Activated naive CD8-positive, alpha-beta T cell treated with anti-CD3 and anti-CD28 coated beads, Interleukin-2, amount 10 ng/mL, durations not matched to agents 7 days and 5 days (primary cell): ENCODE measurements at places on chromosomes 16 and 17. TPM values are rescaled to one million over a fixed set of nuclear protein-coding genes. Genes with fewer than 3 reads are reported as not detected.
A peak's percentile ranks its signal among the peaks of the same experiment; 100 is the strongest.

Gene SLC5A11
- 0.75 TPM for total RNA-seq

GRCh38 chr17:31492880-31493655 lies 101.6 kb downstream of the RAB11FIP4 start:
- DNase-seq, result no peak

Gene KRTAP3-2
- total RNA-seq, result not detected

Gene CLEC10A
- total RNA-seq, result 0.64 TPM

Gene SPIRE2
- total RNA-seq, result 1.8 TPM

Gene CIBAR2
- not detected for total RNA-seq

DNA sequence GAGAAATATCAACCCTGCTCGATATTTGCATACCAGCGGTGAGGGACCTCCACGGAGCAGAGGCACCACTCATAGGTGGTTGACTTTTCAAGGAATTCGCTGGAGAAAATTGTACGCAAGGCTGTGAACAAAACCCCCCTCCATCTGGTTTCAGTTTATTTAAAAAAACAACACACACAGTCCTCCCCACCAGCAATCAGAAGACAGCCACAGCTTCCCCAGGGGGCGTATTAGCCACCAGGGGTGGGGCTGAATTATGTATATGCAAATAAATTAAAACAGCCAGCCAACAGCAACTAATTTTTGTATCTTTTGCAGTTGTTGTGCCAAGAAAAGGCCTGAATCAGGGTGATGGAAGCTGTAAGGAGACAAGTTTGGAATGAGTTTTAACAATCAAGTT lies 5.9 kb upstream of the HSD11B2 start:
- DNase-seq, result no peak

GRCh38 chr17:58215685-58216084 lies 3.4 kb downstream of the MKS1 start:
- DNase-seq, result no peak

GRCh38 chr17:12574525-12574924 lies 91.2 kb upstream of the MYOCD start:
- no peak for DNase-seq

GRCh38 chr17:71639865-71640264 lies 481.0 kb upstream of the SOX9 start:
- DNase-seq, result no peak

DNA sequence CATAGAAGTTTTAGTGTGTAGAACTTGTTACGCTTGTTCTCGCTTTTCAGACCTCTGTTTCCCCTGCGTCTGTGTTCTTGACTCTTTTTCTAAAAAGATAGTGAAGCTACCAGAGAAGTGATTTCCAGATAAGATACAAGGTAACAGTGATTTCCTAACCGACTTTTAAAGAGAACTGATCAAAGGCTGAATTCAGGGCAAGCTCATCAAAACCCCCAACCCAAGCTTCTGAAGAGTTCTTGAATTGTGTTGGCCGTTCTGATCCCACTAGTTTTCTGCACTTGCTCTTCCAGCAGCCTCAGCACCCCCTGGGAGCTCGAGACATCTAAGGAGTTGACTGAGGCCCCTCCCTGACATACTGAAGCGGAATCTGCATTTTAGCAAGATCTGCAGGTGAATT lies 12.7 kb upstream of the NSMCE1 start:
- no peak for DNase-seq

GRCh38 chr17:28460901-28461300 lies 12.5 kb upstream of the SLC13A2 start:
- DNase-seq, result no peak

DNA sequence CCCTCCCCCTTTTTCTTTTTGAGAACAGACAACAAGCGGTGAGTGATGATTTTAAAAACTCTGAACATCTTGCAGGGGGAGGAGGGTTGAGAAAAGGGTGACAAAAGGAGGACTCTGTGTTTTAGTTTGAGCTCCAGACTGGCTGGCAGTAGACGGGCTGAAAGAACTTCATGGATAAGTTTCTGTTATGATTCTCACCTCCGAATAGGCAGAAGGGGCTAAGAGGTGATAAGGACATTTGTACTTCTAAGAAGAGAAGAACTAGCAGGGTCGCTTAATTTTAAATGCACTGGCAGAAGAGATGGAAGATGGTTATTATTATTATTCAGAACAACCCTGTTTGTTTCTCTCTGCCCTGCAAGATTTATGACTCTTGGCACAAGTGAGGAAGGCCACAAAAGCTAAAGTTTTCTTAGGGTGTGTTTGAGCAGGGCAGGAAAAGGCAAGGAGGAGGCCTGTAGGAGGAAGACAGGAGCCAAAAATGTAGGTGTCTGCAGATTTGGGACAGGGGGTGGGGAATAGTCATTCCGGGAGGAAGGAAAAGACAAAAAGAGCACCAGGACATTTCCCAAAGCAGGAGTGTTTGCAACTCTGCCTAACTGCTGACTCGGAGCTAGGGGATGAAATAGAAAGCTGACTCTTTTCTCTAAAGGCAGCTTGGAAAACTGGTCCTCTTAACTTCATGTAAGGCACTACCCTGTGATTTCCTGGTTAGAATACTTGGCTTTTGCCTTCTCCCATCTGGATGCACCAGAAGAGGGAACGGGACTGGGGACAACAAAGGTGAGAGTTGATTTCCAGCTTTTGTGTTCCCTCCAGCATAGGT lies 11.9 kb upstream of the HOXB2 start:
- DNase-seq, result no peak

GRCh38 chr16:77594799-77595596 lies 127.3 kb upstream of the NUDT7 start:
- DNase-seq, result no peak

Gene SLC5A2
- total RNA-seq, result 1.0 TPM

- no peak for DNase-seq
Measured at GRCh38 chr17:50440172-50440837, 14.3 kb downstream of the ACSF2 start.

- DNase-seq, result no peak
Measured at GRCh38 chr16:58269526-58269925, 25.3 kb downstream of the PRSS54 start.

Gene TRPV2
- 97.0 TPM for total RNA-seq

DNA sequence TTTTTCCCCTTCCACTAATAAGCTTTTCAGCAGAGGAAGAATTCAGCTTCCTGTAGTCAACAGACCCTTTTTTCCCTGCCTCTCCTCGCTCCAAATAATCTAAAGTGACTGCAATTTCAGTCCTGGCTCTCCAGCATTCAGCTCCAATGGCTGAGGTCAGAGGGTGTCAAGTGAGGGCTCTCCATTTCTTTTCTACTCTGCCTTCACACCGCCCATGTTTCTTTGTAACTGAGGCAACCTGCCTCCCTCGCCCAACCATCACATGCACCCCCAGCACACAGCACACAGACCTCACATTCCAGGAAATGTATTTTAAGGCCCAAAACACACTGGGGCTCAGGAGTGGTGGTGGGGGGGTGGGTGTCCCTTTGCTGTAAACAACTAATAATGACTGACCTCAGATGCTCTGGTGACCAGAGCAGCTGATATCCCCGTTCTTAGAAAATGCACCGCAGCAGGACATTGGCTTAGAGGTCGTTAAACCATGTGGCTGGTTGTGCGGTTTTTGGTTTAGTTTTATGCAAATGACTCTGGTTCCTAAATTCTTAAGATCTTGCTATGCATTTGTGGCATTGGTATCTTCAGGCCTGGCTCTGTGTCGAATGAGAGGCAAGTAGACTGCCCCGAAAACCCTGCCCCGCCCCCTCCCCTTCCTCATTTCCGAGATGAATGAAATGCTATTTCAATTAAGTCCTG lies 203.6 kb downstream of the ZFHX3 start:
- DNase-seq, result peak; percentile 44

- no peak for DNase-seq
Measured at GRCh38 chr17:42898147-42898811, 2.3 kb upstream of the G6PC1 start.

DNA sequence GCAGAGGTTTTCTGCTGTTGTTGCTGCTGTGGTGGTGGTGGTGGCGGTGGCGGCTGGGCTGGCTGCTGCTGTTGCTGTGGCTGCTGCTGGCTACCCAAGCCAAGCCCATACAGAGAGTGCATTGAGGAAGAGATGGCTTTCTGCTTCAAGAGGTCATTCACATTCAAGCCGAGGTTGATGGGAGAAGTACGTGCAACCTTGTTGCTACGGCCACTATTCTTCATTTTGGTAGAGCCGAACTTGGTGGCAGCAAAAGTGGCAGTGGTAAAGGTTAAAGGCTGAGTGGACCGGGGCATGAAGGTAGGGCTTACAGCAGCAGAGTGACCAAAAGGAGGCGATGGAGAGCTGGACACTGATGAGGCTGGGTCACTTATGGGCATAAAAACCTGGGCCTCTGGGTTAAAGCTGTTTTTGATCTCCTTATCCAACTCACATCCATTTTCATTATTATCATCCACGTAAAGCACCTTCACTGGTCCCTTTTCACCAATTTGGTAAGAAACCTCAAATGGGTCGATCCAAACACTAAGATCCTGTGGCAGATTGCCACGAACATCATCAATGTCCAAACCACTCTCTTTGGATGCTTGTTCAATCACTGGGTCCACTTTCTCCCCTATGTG lies 2.8 kb downstream of the TOB1 start:
- no peak for DNase-seq

Gene KRTAP4-6
- total RNA-seq, result not detected

DNA sequence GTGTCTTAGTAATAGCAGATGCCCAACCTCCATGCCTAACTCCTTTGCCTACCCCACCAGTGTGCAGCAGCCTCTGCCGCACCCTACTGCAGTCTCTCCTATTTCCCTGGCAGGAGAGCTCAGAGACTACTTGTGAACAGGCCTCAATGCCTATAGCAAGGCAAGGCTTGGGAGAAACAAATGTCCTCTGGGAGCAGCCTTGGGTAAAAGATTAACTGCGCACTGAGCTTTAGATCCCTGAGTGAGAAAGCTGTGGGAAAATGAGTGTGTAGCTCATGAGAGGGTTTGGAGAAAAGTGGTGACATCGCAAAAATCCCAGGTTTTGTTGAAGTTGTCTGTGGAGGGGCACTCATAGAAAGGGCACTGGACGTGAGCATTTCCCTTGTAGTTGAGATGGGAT lies 335.8 kb downstream of the WWOX start:
- no peak for DNase-seq

Gene CDH15
- not detected for total RNA-seq

GRCh38 chr16:24966031-24966430 lies 49.1 kb downstream of the ARHGAP17 start:
- no peak for DNase-seq

Gene GRAPL
- 17.9 TPM for total RNA-seq

Gene KRT27
- total RNA-seq, result not detected

DNA sequence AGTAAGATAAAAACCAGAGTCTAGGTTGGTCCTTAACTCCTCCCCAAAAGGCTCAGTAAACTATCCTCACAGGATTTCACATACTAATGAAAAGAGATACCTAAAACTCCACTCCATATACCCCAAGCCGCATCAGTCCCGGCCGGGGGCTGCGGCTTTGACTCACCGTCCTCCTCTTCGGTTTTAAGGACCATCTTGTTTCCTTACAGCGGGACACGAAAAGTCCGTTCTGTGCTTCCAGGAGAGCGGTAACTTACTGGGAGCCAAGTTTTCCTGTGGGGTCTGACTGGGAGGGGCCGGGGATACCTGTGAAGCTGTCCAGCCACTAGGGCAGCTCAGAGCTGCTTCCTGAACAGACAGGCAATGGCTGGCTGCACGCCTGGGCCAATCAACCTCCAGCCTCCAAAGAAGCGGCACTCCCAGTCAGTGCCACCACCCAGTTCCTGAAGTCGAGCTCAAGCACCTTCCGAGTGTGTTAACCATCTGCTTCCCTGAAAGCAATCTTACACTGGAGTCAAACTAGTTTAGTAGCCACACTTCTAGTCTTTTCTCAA lies 45.5 kb downstream of the CYTH1 start:
- peak; percentile 68 for DNase-seq

- DNase-seq, result no peak
Measured at GRCh38 chr17:75325827-75326225, 36.6 kb upstream of the SLC25A19 start.

Gene ABCA6
- total RNA-seq, result 0.14 TPM

Gene KCNJ12
- total RNA-seq, result not detected

GRCh38 chr17:71593078-71593477 lies 527.7 kb upstream of the SOX9 start:
- DNase-seq, result no peak

GRCh38 chr16:52721331-52721730 lies 174.4 kb upstream of the TOX3 start:
- DNase-seq, result no peak

GRCh38 chr16:81633680-81634379 lies 145.3 kb upstream of the PLCG2 start:
- DNase-seq, result no peak

GRCh38 chr17:36631022-36631421 lies 29.6 kb downstream of the MRM1 start:
- no peak for DNase-seq
